ENCODE measurements at places on chromosomes 2 and 18.
A peak's percentile ranks its signal among the peaks of the same experiment; 100 is the strongest.

DNA sequence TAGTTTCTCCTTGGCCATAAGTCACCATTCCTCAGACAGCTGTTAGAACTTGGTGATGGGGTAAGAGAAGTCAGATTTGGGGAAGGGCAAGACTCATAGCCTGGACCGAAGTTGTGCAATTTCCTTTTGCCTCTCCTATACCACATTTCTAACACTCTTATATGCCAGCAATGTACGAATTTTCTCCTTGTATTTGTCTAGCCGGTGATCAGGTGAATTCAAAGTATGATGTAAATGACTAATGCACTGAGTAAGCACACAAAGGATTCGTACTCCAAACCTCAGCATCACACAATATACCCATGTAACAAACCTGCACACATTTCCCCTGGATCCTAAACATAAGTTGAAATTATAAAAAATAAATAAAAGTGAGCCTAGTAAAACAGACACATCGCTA, 1143.5 kb upstream of the CELF4 start:
- DNase-seq = no peak

GRCh38 chr2:113240150-113240914, 38.4 kb downstream of the PAX8 start:
- DNase-seq = peak; percentile 79

DNA sequence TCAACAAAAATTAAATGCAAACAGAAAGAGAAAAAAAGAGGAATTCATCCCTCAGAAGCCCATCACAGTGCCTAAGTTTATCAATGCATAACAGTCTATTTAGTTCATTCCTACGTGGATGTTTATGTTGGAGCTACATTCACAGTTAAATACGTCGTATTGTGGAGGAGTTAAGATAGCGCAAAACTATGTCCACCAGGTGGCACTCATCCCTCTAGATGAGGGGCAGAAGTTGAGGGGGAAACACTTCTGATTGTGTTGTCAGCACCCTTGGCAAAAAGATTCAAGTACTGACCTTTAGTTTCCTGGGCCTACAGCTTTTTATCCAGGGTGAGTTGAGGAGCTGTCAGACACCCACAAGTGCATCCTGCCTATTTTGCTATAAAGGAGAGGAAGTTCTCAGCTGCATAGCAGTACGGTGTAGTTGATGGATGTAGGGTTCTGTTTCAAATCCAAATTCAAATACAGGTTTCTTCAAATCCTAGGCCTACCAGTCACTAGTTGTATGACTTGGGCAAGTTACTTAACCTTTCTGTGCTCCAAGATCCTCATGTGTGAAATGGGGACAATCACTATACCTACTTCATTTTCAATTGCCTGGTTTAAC, 26.8 kb upstream of the MYO1B start:
- DNase-seq = no peak

DNA sequence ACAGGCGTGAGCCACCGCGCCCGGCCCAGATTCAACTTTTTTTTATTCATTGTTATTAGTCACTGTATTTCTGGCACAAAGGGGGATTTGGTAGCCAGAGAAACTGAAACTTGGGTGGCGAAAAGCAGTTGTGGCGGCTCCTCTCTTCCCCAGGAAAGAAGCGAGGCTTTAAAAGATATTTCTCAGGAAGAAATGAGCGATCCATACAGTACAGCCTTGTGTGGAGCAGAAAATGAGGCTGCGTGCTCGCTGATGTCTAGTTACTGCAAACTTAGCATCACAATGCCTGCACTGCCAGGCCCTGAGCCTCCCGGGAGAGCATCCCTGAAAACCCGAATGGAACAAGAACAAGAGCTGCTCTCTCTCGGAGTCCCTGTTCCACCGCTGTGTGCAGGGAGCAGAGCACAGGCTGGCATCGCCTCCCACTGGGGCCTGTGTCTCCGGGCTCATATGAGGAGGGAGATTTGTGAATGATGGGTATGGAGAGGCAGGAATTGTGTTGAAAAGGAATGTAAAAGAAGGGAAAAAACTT, 234.0 kb downstream of the ZNF516 start:
- no peak for DNase-seq

GRCh38 chr2:240121675-240122074, 14.4 kb downstream of the COPS9 start:
- DNase-seq = no peak

DNA sequence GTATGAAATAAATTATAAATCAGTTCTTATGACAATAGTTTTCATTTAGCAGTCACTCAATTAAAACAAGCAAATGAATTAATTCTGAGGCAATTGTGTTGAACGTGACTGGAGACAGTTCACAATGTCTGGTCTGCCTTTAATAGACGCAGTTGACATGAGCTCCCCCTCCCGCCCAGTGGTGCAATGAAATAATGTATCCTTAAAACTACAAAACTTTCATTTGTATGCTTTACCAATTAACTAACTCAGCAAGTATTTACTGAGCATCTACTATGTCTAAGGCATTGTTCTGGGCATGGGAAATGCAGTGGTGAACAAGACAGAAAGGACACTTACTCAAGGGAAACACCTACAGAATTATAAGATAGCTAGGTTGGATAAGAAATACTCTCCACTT, 3.5 kb upstream of the DSC2 start:
- no peak for DNase-seq

- DNase-seq = no peak
Measured at GRCh38 chr2:19442731-19443130, 84.3 kb upstream of the OSR1 start.

GRCh38 chr2:41691561-41691960, 356.3 kb upstream of the PKDCC start:
- DNase-seq = no peak

GRCh38 chr2:161709428-161709827, 85.2 kb downstream of the SLC4A10 start:
- DNase-seq = no peak

GRCh38 chr18:79491081-79491551, 95.4 kb downstream of the NFATC1 start:
- no peak for DNase-seq

DNA sequence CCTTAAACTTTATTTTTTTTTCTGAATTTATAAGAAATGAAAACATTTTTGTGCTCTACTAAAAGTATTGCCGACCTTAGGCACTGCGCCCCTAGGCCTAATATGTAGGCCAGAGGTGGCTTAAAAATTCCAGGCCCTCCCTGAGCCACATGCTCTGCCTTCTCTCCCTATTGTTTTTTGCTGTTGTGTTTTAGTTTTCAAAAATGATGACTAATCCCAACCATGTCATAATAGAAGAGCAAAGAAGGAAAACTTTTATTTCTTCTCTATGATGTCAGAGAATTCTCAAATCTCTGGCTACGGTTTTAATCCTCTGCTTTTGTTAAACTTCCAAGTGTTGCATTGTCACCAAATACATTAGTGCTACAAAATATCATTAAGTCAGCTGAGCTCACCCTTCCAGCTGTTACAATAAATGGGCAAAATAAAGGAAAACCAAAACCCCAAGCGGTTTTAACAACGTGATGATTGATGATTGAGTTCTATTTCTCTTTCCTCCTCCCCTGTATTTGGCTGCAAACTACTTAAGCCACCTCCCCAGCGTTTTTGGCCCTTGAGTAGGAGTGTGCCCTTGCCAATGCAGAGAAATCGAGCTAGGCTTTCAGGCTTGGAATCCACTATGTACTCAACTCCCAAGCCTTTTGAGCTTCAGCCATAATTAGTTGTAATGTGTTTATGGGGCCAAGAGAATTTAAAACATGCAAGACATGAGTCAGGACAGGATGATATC, 163.5 kb upstream of the POU3F3 start:
- DNase-seq = no peak

GRCh38 chr18:43160509-43160908, 45.0 kb upstream of the RIT2 start:
- DNase-seq = no peak

- DNase-seq = peak; percentile 46
Measured at GRCh38 chr18:67730886-67731285, 214.4 kb upstream of the DSEL start.

DNA sequence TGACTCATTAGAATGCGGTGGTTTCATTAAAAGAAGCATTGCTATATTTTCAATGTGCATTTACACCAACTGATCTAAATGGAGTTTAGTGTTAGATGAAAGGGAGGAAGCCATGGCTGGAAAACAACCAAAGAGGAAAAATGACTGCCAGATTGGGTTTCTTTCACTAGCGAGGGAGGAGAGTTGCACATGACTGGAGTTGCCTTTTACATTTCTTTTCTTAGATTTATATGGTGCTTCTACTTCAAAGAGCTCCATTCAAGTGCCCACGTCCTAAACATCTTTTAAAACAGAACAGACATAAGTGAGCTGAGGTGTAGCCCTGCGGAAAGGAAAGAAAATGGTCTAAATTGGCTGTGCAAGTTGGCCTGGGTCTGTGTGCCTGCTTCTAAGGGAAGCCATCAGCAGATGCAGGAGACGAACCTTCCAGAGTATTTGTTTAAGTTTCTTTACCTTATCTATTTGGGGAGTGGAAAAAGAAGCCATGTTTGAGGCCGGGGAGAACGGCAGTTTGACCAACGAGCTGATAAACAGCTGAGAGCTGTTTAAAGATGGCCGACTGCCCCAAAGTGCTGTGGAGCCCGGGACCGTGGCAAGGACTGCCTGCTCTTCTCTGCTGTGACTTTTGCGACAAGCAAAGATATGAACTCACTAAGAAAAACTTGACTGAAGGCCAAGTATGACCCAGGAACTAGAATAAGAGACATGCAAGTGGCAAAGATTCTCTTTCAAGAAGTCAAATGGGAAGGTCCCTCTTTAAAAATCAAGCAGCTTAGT, 327.0 kb downstream of the ZNF516 start:
- no peak for DNase-seq

DNA sequence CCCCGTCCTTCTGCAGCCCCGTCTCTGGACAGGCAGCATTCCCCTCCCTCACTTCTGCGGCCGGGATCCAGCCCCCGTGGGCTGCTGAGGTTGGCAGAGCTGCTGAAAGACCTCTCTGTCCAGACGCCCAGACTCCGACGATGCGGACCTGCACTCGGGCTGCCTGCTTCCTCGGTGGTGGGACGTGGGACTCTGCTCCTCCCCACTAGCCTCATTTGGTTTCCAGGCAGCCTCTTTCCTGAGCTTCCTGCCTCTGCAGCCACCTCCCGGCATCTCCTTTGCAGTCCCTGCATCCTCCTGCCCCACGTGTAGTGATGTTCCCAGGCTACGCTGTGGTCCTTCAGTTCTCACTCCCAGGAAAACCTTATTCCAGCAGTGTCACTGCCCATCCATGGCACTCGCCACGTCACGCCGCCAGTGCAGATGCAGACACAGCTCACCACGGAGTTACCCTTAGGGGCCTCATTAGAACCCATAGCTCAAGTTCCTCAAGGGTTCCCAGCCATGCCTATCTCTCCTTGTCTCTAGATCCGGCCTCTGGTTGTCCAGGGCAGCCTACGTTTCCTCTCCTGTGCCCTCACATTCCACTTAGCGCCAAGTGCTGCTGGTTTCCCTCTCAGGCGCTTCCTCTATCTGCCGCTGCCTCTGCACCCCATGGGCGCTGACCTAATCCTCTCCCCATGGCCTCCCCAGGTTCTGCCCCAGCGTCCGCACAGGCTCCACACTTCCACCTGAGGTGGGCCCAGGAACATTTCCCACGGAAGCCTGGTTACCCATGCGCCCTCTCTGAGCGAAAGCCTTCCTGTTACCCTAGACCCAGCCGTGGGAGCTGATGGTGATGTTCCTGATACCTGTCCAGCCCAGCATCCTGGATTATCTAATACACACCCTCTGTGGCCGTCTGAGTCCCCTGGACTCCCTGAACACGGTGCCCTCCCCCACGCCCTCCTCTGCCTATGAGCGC, 318.3 kb upstream of the MYT1L start:
- no peak for DNase-seq

- DNase-seq = no peak
Measured at GRCh38 chr18:31102025-31102684, at the start of gene DSC2. DSC2 (minus strand) TSS chr18:31102421; CDS start chr18:31101971, 450 bp downstream.

GRCh38 chr18:74171910-74172606, 23.7 kb downstream of the TIMM21 start:
- no peak for DNase-seq

DNA sequence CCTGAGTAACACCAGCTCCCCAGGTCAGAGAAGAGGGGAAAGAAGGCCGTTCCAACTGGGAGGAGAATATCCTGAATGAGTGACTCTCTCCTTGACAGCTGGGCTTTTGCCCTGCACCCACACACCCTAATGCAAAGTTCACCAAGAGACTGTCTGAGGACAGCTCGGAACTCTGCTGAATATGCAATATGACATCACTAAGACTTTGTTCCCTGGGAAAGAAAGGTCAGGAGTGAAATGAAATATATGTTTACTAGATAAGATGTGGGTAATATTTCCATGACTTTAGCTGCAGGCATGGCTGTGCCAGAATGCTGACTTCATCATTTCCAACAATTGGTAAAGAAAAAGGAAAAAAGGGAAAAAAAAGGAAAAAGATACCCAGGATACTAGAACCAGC, 488.2 kb upstream of the RAB6C start:
- no peak for DNase-seq

DNA sequence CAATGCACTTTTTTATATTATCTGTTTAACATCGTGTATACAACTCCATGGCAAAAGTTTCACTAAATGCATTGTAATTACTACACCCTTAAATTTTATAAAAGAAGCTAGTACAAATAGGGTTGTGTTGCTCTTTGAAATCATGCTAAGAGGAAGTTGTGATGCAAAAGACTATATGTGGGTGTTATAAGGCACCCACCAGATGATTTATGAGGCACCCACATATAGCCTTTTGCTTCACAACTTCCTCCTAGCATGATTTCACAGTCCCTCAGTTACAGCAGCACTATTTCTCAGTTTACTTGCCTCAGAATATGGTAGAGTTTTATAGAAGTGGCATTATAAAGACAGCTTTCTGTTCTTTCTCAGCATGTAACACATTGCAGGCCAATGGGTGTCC, 277.3 kb upstream of the DOK6 start:
- no peak for DNase-seq

GRCh38 chr2:217206016-217206725, 346.3 kb upstream of the TNP1 start:
- DNase-seq = no peak

GRCh38 chr2:203761121-203761520, 54.7 kb downstream of the CD28 start:
- no peak for DNase-seq

DNA sequence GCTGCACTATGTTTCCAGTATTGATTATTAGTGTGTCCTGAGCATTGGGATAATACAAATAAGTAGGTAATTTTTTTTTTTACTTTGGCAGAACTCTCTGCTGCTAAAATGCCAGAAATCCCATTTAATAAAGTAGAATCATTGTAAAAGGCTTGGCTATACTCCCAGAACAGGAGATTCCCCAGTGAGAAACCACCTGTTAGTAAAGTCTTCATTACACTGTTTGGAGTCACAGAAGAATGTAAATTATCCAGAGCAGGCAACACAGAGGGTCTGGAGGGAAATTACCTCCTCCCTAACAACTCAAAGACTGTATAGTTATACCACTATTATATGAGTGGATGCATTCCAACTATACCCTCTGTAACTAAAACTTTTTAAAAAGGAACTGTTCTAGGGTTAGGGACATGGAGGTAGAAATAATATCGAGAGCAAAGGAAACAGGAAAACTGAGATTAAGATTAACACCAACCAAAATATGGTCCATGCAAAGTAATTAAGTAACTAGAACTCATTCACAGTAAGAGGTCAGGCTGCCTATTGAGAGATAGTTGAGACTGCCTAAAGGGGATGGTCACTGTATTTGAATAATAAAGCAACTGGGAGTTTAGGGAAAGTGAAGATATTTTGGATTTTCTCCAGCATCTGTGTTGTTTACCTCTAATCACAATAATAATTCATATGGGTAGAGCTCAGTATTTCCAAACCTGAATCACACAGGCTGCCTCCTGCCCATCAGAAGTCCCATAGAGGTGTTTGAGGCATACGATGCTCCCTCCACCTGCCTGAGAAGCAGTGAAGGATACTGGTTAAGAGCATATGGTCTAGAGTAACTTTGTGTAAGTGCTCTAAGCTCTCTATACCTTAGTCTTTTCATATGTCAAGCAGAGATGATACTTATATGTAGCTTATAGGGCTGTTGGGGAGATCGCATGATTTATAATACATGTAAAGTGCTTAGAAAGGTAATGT, 34.4 kb downstream of the MAP2 start:
- no peak for DNase-seq

Measured in GM04504 (cell line).